ENCODE measurements at places on chromosomes 4 and X. TPM values are rescaled to one million over a fixed set of nuclear protein-coding genes. Genes with fewer than 3 reads are reported as not detected.

- DNase-seq = peak; percentile 63
Observed at GRCh38 chr4:151358266-151358665, 32.9 kb upstream of the SH3D19 start.

GRCh38 chr4:23438764-23439163 is 451.1 kb downstream of the PPARGC1A start:
- DNase-seq = no peak

The FANCB gene
- 17.5 TPM for total RNA-seq

The RASGEF1B gene
- total RNA-seq = 48.1 TPM

DNA sequence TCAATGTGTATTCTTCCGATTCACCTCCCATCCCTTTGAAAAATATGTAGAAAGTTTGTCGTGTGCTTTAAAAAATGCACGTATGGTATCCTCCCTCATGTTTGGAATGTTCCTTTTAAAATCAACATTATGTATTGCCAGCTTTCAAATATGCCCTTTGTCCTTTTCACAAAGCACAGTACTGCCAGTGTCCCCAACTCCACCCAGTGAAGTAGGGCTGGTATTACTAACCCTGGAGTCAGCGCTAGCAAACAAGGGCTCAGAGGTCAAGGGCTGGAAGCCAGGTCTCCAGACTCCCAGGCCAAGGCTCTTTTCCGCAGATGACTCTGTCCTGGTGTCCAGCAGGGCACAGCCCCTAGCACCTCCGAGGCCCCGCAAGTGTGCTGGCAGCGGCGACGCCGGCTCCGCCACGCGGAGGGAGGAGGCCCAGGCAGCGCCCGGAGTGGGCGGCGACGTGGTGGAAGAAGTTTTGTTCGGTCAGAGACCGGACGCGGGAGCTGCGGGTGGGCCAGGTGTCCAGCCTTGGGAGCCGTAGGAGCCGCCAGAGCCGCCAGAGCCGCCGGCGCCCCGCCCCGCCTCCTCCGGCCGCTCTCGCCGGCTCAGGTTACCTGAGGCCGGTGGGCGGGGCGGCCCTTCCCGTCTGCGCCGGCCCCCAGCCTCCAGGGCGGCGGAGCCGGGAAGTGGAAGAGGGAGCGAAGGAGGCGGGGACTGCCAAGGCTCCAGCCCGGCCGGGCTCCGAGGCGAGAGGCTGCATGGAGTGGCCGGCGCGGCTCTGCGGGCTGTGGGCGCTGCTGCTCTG is at the start of gene IL13RA1:
IL13RA1 (plus strand) TSS at position 720 of the 799 bp plus-strand sequence; CDS start at position 753, 33 bp downstream.
- peak; percentile 52 for DNase-seq

The AFM gene
- not detected for total RNA-seq
